ENCODE measurements at places on chromosomes 7 and 10.

- DNase-seq = no peak
These were observed 218.5 kb upstream of the MKLN1 start for GRCh38 chr7:131109011-131109758.

DNA sequence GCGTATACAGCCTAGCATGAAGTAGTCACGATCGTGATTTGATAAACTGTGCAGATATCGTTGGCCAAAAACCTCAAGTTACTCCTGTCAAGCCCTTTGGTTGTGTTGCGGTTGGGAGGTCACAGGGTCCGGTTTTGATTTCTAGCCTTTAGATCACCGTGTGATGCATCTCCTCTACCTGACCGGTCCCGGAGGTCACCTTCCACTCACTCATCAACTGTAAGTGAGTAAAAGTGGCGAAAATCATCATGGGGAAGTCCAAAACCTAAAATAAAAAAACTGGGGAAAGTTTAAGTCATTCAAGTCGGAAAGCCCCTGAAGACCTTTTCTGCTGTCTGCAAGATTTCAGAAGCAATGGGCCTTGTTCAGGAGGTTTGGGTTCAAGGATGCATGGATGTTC, 62.8 kb downstream of the ADARB2 start:
- DNase-seq = no peak

GRCh38 chr7:141003172-141004065, 11.3 kb downstream of the MRPS33 start:
- DNase-seq = no peak

GRCh38 chr10:57593983-57594573, 673.6 kb downstream of the IPMK start:
- no peak for DNase-seq

DNA sequence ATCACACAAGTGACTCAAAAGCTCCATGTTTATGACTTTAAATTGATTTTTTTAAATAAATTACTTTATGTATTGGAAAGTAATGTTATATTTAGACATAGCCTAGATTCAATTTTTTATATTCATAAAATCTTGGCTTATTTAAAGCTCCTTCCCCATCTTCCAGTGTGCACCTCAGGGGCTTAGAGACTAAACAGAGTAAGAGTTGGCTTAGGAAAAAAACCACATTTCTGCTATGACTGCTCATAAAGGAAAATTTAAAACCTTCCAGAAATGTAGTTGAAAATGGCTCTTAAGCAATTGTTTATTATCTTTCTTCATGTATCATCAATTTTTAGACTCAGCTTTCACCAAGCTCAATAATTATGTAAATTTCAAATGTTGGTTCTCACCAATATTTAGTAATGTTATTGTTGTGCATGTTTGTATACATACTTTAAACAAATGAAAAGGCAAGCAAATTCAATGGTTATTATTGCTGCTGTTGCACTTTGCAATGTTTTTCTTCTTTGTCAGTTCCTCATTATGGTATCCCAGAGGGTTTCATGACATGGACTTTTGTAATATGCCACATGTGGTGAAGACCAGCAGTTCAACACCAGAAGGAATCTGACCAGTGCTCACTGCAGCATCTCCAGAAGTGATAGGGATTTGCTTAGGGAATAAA, 700.1 kb upstream of the ANKRD30A start:
- no peak for DNase-seq

DNA sequence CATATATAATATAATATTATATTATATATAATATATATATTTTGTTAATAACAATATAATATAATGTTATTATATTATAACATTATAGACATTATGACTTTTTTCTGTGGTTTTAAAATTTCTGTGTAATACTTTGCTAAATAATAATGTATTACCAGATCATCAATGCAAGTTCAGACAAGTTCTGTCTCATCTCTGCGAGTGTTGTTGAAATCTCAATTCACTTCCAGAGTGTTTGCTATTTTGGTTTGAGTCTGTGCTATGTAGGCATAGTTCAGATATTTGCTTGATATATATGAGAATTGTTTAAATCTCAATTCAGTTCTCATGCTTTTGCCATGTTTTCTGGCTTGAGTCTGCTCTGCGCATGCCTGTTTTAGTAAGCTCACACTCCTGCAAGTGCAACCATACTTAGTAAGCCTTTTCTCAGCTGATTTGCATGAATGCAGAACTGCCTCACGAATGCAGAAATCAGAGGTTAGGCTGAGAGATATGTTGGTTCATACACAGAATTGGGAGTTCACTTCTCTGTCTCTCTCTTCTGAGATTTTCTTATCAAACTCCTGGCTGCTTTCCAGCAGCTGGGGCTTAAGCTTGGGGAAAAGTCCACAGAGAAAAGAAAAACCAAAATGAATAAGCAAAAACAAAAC, 830.2 kb upstream of the SORCS1 start:
- no peak for DNase-seq

DNA sequence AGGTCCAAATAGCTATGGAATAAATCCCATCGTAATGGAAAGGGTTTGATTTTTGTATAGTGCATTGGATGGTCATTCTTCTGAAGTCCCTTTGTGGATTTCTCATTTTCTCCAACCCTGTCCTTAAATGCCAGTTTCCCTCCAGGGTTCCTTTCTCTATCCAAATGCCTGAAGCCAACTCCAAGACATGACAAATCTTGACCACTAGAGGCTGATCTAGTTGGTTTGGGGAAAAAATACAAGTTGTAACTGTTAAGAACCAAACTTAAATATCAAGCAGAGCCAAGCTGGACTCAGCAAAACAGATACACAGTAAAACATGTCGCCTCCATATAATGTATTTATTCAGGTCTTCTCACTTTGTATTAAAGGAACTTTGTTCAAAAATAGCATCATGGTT, 28.7 kb downstream of the FRMD4A start:
- no peak for DNase-seq

GRCh38 chr7:42739638-42740037, 172.2 kb downstream of the C7orf25 start:
- DNase-seq = no peak

DNA sequence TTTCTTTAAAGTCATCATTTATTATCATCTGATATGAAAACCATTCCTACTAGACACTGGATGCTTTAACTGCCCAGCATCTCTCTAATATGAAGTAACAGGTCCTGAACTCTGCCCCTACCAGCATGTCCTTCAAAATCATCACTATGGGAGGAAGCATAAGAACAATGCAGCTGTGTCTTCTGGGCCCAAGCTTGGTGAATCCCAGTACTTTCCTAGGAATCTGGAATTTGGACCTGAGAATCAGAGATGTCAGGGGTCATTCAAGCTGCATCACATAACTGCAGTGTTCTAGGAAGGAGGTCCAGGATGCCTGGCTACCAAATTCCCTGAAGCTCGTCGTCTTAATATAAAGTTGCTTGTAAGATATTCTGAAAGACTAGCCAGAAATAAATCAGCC, 182.7 kb downstream of the AHR start:
- DNase-seq = no peak

DNA sequence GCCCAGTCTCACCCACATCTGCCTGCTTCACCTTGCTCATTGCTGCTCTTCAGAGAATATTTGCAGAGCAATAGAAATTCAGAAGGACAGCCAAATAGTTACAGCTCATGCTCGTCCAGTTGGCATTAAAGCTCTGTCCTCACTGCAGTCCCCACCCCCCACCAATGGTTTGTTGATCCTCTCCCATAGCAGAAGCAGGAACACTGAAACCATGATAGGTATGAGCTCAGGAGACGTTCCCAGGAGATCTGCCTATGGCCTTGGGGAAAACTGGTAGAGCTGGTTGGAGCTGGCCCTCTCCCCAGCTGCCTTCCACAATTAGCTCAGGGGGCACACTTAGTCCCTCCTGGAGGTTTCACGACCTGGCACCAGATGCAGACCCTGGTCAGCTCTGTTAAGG, 68.6 kb upstream of the KMT2C start:
- DNase-seq = no peak

- no peak for DNase-seq
These were observed 108.2 kb downstream of the SKIDA1 start for GRCh38 chr10:21417172-21417712.

- no peak for DNase-seq
These were observed 13.0 kb upstream of the ANTXRL start for GRCh38 chr10:46273506-46274477.

DNA sequence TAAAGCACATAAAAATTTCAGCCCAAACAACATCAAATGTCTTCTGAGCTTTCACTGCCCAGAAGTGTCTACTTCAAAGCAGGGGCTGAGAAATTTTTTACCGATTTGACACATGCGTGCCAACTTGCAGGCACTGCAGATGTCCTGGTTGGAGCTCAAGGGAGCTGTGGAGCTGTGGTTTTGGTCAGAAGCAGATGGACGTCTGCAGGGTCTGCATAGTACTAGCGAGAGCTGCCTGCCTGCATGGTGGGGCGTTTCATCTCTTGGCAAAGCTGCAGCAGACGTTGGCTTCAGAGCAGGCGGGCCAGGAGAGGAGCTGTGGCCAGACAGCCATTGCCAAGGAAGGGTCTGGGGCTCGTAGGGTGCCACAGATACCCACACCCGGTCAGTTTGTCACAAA, 296.7 kb downstream of the GLRX3 start:
- DNase-seq = no peak

- DNase-seq = no peak
These were observed 175.0 kb downstream of the OTUD1 start for GRCh38 chr10:23613900-23614299.

GRCh38 chr10:483261-483660, 206.2 kb downstream of the DIP2C start:
- DNase-seq = no peak

DNA sequence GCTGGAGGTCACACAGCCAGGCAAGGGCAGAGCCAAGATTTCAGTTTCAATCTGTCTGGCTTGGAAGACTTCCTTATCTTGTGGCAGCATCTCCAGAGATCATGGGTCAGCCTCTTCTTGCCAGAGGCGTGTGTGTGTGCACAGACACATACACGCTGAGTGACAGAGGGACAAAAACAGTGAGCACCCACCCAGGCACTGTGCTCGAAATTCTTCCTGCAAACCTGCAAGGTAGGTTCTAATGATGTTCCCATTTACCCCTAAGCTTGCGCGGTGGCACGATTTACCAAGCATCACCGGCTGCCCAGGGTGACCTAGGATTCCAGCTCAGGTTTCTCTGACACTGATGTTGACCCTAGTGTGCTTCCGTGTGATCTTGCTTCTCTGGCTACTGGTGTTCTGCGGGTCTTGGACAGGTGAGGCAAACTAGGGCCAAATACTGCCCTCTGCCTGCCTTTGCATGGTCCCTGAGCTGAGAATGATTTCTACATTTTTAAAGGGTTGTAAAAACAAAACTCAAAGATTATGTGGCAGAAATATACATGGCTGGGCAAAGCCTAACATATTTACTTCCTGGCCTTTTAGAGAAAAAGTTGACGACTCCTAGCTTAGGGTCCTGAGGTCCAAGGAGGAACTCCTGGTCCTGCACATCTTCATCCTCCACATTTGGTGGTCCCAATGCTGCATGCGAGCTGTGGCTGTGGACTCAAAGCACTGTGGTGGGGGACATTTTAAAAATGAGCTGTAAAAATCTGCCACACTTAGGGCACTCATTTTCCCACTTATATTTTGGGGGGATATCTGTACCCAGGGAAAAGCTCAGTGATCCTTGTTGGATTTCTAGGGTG, 268.5 kb downstream of the RPS24 start:
- DNase-seq = no peak

- no peak for DNase-seq
These were observed 1.7 kb upstream of the TBX20 start for GRCh38 chr7:35255443-35256255.

DNA sequence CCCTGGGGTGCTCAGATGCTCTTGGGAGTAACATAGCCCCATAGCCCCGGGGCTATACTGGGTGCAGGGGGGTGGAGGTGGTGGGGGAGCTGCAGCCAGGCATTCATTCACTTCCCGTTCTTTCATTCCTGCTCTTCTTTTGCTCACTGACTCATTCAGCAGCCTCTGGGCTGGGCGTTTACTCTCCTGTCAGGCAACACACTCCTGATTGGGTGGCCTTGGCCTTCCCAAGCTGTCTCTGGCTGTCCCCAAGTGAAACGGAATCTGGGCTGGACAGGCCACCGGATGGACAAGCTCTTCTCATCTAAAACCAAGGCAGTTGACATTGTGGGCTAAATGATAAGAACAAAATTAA, 34.6 kb downstream of the CHST3 start:
- DNase-seq = no peak

DNA sequence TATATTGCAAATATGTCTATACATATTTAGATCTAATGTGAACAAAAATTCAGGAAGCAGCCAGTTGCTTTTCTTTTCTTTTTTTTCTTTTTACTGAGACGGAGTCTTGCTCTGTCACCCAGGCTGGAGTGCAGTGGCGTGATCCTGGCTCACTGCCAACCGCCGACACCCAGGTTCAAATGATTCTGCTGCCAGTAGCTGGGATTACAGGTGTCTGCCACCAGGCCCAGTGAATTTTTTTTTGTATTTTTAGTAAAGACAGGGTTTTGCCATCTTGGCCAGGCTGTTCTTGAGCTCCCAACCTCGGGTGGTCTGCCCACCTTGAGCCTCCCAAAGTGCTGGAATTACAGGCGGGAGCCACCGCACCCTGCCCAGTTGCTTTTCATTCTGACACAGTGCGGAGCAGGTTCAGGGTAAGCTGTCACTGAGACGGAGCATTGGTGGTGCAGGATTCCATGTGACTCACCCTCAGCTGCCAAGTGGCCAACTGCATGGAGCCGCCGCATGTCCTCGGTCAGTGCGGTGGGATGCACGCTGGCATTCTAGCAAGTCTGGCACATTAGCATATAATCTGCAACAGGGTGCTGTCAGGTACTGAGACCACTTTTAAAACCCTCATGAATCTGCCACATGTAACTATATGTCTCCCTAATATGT, 362.7 kb downstream of the DNAJB6 start:
- no peak for DNase-seq

GRCh38 chr7:153948060-153948459, 104.1 kb upstream of the DPP6 start:
- no peak for DNase-seq

DNA sequence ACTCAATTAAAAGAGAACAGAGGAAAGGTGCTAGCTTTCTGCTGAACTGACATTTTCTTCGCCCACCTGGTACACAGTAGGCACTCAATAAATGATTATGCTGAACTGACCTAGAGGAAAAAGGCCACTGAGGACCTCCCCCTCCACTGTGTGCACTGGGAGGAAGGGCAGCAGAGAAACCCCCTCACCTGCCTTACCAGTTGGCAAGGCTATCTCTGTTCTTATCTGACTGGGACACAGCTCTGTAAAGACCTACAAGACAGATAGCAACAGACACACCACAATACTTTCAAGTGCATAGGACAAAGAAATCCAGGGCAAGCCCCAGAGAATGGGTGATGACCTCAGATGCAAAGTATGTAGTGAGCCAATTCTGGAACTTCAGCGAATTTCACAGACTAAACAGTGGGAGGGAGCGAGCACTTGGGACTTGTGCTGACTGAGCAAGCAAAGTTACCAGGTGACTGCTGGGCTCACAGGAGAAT, 30.4 kb downstream of the PDLIM1 start:
- no peak for DNase-seq
